Nephron progenitor cell (in vitro differentiated cells): ENCODE measurements at places on chromosomes 2 and 18.

- no peak for DNase-seq
Measured at GRCh38 chr2:57892920-57893319, 153.7 kb upstream of the VRK2 start.

- DNase-seq: no peak
Measured at GRCh38 chr2:53827398-53828175, 32.2 kb downstream of the GPR75 start.

GRCh38 chr18:54069729-54070128, 154.7 kb downstream of the MBD2 start:
- no peak for DNase-seq

- DNase-seq: no peak
Measured at GRCh38 chr2:101047774-101048173, 45.7 kb downstream of the RPL31 start.

GRCh38 chr2:104902317-104902716, 48.4 kb downstream of the POU3F3 start:
- DNase-seq: no peak

DNA sequence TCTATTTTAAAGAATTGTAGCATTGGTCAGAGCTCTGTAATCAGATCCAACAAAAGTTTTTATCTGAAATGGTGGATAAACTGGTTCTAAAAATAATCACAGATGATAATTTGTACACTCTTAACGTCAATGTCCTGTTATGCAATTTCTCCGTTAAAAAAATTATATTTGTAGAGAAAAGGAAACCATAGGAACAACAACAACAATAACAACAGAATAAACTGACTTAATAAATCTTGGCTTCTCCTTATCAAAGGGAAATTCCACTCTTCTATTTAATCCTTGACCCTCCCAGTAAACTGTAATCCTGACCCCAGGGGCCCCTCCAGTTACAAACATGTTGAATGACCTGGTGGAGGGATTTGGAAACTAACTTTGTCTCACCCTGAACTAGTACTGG, 78.6 kb upstream of the ZFP36L2 start:
- no peak for DNase-seq

GRCh38 chr2:74778381-74779264, 55.3 kb upstream of the HK2 start:
- DNase-seq: peak; percentile 65

- DNase-seq: no peak
Measured at GRCh38 chr2:134461511-134461910, 207.6 kb downstream of the MGAT5 start.
